Fibroblast of lung (primary cell): ENCODE measurements at places on chromosomes 2 and 18. TPM values are rescaled to one million over a fixed set of nuclear protein-coding genes. Genes with fewer than 3 reads are reported as not detected.

Gene SPDYA
- total RNA-seq: 0.77 and 0.83 TPM in 2 replicates

Gene ABHD1
- total RNA-seq: 0.17 and 0.26 TPM in 2 replicates

Gene TDRD15
- total RNA-seq: not detected in 2 replicates

Gene NPAS2
- 2.3 and 3.6 TPM in 2 replicates for total RNA-seq

Gene PRADC1
- total RNA-seq: 6.7 and 11.7 TPM in 2 replicates

Gene IL36A
- not detected in 2 replicates for total RNA-seq

Gene MCEE
- 13.4 and 18.8 TPM in 2 replicates for total RNA-seq

Gene CCDC68
- 5.1 and 8.3 TPM in 2 replicates for total RNA-seq

Gene EML6
- 0.26 and 1.3 TPM in 2 replicates for total RNA-seq

Gene TMEM17
- 1.3 and 2.5 TPM in 2 replicates for total RNA-seq

Gene EFEMP1
- 467 and 615 TPM in 2 replicates for total RNA-seq

Gene LRP2
- total RNA-seq: under 0.01 TPM in 2 replicates

Gene DSG1
- total RNA-seq: not detected in 2 replicates

Gene PTPRN
- 3.5 and 10.8 TPM in 2 replicates for total RNA-seq

Gene PDE1A
- total RNA-seq: 6.7 and 7.1 TPM in 2 replicates

Gene CSRNP3
- 0.66 and 0.77 TPM in 2 replicates for total RNA-seq

Gene AQP12B
- not detected in 2 replicates for total RNA-seq

Gene GPR75
- 0.77 and 1.8 TPM in 2 replicates for total RNA-seq

Gene CENPA
- total RNA-seq: 1.8 and 9.7 TPM in 2 replicates

Gene ELOA2
- total RNA-seq: not detected in 2 replicates

Gene FER1L5
- 0.50 and 0.51 TPM in 2 replicates for total RNA-seq

Gene PARD3B
- total RNA-seq: 14.9 and 20.6 TPM in 2 replicates

Gene CFC1
- not detected in 2 replicates for total RNA-seq

Gene KCNF1
- 0.51 and 2.6 TPM in 2 replicates for total RNA-seq

Gene ADAM23
- total RNA-seq: 2.3 and 3.1 TPM in 2 replicates

Gene ATOH8
- total RNA-seq: 19.0 and 19.2 TPM in 2 replicates

Gene UGT1A1
- not detected in 2 replicates for total RNA-seq

Gene GAD1
- total RNA-seq: 0.26 and 0.33 TPM in 2 replicates

Gene DLX1
- total RNA-seq: not detected in 2 replicates

Gene EDAR
- total RNA-seq: not detected in 2 replicates

Gene RAX
- not detected in 2 replicates for total RNA-seq

Gene ALKAL2
- 0.17 TPM in 1 of 2 replicates, not detected in the other for total RNA-seq

Gene PER2
- 2.1 and 4.6 TPM in 2 replicates for total RNA-seq
